ENCODE measurements at places on chromosomes 11 and 22.

GRCh38 chr11:16171882-16172281 is 184.5 kb downstream of the SOX6 start:
- DNase-seq: no peak

- no peak for DNase-seq
Observed at GRCh38 chr11:132646890-132647289, 885.4 kb downstream of the OPCML start.

- no peak for DNase-seq
Observed at GRCh38 chr11:125082611-125083311, 19.7 kb downstream of the SLC37A2 start.

DNA sequence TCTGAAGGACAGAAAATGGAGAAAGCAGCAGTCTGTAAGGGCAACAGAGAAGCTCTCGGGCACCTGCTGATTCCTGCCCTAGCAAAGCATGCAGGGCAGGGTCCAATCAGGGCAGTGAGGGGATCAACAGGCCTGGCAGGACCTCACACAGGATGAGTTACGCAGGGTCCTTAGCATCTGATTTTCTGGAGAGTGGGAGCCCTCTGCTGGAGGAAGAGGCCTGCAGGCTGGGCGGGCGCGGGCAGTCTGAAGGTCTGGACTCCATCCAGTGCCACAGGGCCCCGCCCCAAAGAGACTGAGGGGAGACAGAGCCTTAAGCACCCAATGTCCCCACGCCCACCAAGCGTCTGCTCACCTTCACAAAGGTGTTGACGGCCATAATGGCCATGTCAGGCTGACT is 28.9 kb downstream of the AP1B1 start:
- no peak for DNase-seq

DNA sequence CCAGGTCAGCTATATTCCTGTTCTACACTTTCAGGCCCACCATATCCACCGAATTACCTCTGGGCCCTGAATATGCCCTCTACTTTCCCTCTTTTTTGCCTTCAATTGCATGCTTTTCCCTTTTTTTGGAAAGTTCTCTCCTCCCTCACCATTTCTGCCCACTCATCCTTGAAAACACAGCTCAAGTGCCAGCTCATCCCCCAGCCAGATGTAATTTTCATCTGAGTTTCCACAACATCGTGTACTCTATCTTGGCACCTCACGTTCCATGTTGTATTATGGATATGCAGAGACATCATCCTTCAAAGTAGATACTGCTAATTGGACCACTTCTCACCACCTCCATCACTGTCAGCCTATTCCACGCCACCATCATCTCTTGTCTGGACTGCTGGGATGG is 129.8 kb upstream of the HSD17B12 start:
- DNase-seq: no peak

DNA sequence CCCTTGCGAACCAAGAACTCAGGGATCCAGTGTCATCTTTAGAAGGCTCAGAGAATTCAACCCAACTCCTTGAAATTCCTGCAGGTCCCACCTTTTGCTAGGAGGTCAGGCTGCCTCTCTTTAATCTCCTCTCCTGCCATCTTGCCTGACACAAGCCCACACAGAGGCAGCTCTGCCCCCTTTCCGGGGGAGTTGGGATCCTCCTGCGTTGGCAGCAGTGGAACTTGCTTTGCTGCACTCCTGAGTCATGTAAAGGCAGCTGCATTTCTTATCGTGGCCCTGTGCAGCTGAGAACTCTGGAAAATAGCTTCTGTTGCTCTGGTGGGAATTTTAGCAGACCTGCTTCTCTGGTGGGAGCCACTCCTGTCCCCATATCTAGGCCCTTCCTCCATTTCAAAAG is 142.3 kb upstream of the TBCEL start:
- no peak for DNase-seq

DNA sequence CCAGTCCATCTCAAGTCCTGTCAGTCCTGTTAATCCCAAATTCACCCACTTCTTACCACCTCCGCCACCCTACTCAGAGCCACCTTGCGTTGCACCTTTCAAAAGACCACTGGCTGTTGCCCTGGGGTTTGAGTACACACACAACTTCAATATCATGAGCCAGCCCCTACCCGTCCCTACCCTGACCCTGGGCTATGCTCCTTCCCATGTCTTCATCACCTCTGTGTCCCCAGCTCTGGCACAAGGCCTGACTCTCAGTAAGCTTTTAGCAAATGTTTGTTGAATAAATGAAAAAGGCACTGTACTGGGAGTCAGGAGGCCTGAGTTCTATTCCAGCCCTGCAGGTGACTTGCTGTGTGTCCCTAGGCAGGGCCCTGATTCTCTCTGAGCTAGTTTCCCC is 26.5 kb downstream of the OTOG start:
- DNase-seq: no peak

DNA sequence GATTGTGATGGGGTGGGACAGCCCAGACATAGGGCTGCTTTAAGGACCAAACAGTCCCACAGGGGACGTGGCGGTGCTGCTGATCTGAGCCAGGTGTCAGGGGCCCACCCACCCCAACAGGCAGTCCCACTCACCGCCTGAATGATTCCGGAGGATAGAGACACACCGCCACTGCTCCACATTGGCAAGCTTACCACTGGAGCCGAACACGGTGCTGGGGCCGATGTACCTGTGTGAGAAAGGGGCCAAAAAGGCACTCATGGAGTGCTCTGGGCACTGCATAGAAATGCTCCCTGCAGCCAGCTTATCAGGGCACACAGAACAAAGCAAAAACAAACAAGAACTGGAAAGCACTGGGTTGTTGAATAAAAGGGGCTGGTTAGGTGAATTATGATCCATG is 25.9 kb downstream of the HIRA start:
- DNase-seq: no peak

DNA sequence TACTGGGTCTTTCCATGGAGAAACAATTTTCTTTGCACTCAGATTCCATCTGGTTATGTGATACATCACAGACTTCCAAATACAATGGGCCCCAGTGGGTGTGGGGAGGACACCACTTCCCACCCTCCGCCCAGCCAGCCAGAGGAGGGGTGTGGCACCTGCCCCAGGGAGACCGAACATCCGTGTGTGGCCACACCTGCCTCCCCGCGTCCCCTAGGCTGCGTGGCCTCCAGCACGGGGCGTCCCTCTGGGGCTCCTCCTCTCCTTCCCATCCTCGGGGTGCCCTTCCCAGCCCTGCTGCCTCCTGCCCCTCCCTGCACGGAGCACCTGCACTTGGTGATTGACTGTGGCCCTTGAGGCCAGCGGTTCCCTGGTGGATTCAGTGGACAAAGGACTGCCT is 49.1 kb downstream of the CERK start:
- no peak for DNase-seq

- DNase-seq: no peak
Observed at GRCh38 chr22:23137905-23138561, 3.8 kb downstream of the RSPH14 start.

GRCh38 chr11:11534981-11535380 is 86.8 kb downstream of the GALNT18 start:
- DNase-seq: no peak

- no peak for DNase-seq
Observed at GRCh38 chr11:19633276-19633675, 79.4 kb upstream of the NAV2 start.

DNA sequence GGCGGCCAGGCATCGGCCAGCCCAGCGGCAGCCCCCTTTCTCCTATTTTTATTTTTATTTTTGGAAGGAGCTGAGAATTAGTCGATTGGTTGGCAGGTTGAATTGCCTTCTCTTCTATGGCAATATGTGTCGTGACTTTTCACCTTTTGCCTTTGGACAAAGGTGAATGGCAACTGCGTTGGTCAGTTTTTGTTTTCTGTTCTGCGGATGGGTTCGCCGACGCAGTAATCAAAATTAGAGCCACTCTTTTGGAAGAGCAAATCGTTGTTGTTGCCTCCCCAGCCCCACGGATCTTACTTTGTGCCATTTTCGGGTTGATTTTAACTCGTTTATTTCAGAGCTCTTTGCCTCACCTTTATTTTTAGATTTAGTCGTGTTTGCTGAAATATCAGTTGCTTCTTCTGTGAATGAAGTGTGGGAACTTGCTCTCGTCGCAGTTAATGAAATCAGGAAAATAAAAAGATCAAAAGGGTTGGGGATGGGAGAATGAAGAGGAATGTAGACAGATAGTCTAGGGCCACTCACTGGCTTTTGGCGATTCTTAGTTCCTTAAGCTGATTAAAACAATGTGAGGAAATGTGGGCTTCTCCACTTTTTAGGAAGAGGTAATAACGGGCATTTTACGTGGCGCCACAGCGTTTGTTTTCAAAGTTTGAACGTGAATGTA is 1.6 kb downstream of the CECR2 start:
- no peak for DNase-seq

GRCh38 chr11:1827095-1827813 is 7.5 kb upstream of the SYT8 start:
- DNase-seq: no peak

- DNase-seq: no peak
Observed at GRCh38 chr11:13143486-13144297, 133.9 kb upstream of the BMAL1 start.

- no peak for DNase-seq
Observed at GRCh38 chr11:110966131-110966530, 253.9 kb upstream of the ARHGAP20 start.

- DNase-seq: no peak
Observed at GRCh38 chr11:33490842-33491370, 209.7 kb downstream of the C11orf91 start.

DNA sequence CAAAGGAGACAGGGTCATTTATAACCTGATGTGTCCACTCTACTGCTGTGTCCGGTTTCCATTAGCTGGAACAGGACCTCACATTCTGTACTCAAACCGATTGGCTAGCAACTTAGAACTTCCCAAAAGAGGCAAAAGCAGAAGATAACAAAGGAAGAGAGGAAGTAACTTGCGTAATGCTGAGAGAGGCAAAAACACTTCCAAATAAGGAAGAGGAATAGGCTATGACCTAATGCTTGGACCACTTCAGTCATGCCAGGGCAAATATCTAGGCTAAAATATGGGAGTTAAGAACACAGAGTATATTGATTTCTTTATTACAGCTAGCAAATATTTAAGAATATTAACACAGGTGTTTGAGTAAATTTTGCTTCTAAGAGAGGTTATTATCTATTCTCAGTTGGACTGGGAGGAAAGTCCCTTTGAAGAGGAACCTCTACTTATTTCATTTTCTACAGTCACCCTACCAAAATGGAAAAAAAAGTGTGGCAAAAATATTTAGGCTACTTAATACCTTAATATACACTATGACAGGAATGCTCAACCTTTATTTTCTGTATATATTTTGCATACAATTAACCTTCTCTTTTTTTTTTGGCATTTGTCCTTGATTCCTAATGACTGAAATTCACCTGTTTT is 499.8 kb upstream of the CHORDC1 start:
- DNase-seq: no peak

GRCh38 chr11:36214480-36214879 is 74.7 kb downstream of the COMMD9 start:
- DNase-seq: no peak

DNA sequence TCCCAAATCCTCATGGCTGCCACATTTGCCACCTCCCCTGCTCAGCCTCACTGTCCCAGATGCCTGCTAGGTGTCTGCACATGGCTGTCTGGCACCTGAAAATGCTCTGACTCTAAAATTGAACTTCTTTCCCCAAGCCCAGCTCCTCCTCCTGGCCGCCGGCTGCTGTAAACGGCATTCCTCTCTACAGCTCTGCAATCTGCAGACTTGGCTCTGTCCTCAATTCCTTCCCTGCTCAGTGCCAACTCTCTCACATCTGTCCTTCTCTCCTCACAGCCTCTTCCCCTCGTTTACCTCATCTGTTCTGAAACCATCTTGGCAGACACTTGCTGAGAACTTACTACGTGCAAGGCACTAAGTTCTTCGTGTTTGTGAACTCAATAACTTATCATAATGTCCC is 169.4 kb upstream of the SYT13 start:
- no peak for DNase-seq

- no peak for DNase-seq
Observed at GRCh38 chr11:131495423-131495822, 125.0 kb downstream of the NTM start.

GRCh38 chr22:46591930-46592329 is 28.3 kb upstream of the GRAMD4 start:
- no peak for DNase-seq

- DNase-seq: no peak
Observed at GRCh38 chr11:64629796-64630562, 39.0 kb downstream of the SLC22A12 start.

DNA sequence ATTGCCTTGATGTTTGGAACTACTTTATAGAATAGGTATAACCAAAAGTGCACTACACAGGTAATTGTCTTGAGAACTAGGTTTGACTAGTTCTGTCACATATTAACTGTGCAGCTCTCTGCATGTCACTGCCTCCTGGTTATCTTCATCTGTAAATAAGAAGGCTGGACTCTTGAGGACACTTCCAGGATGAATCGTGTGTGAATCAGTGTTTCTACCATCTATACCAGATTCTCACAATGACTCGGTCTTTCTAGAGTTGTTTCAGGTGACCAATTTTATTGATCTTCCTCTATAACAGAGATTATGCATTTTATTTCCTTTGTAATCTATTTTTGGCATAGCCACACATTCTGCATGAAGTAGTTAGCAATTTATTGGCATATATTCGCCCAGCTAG is 1181.0 kb upstream of the TENM4 start:
- no peak for DNase-seq

DNA sequence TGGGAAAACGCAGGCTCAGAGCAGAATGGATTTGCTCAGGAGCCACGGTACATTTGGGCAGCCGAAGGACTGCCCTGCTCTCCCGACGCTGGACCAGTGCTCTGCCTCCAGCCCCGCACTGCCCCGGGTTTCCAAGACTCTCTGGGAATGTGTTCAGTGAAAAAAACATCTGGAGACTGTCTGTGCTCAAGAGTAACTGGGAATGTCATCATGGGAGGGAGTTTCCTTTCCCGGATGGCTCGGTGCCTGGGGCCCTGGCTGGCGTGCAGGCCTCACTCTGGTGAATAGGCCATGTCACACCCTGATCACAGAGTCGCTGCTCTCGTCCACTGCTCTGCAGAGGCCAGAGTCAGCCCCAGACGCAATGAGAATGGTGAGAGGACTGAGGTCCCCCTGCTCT is 9.8 kb upstream of the APOL6 start:
- no peak for DNase-seq

- no peak for DNase-seq
Observed at GRCh38 chr11:77547047-77547836, 42.5 kb upstream of the AQP11 start.

DNA sequence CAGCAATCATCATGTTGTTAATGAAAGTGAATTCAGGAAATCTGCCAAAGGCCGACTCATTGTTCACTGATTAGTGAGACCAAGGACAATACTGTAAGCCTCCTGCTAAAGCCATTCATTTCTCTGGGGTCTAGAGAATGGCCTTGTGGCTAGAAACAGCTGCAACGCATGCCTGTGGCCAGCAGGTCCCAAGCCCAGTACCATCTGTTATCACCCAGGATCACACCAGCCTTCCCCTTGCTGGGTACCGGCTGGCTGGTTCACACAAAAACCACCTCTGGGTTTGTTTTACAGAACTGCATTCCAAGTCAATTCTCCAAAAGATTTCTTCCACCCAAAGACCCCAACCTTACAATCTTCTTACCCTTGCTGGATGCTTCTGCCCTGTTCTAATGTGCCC is 1.1 kb downstream of the PLAAT5 start:
- DNase-seq: no peak

GRCh38 chr11:120120805-120121335 is 17.0 kb downstream of the TRIM29 start:
- DNase-seq: no peak

All from stimulated activated CD4-positive, alpha-beta T cell treated with anti-CD3 and anti-CD28 coated beads, Interleukin-12 subunit alpha, Interleukin-12 subunit beta, amount 100 ng/mL, for 4 hours (primary cell).